PC-3 (cell line): ENCODE measurements at places on chromosomes 6 and 20. TPM values are rescaled to one million over a fixed set of nuclear protein-coding genes. Genes with fewer than 3 reads are reported as not detected.

DNA sequence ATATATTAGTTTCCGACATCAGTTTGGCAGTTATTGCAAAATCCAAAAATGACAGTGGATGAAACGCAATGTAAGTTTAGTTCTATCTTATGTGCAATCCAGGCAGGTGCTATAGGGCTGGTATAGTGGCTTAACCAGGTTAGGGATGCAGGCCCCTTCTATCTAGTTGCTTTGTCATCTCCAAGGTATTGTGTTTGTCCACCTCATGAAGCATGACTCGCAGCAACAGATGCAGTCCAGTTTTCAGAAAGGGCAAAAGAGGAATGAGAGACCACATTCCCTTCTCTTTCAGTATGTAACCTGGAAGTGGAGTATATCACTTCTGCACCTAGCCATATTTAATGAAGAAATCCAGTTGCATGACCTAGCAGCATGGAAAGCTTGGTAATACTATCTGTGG lies 59.7 kb downstream of the PKIB start:
- H3K27me3 ChIP-seq: no peaks in the 10 kb centered on the region
- H3K36me3 ChIP-seq: no peaks in the 10 kb centered on the region
- H3K27ac ChIP-seq: no peak overlapping the region

Gene OXT
- total RNA-seq: not detected in 2 replicates

Gene C6orf58
- total RNA-seq: not detected in 2 replicates

Gene MYCT1
- total RNA-seq: 0.55 TPM in 1 of 2 replicates, not detected in the other

- no peaks in the 10 kb centered on the region for H3K36me3 ChIP-seq
- H3K4me1 ChIP-seq: peaks cover 22% of the 10 kb centered on the region
- no peak overlapping the region for H3K4me3 ChIP-seq
- no peaks in the 10 kb centered on the region for H3K27me3 ChIP-seq
- 0 out of 2 replicates have a peak overlapping the region, but pooled peaks have one; percentile 14 for H3K27ac ChIP-seq
Observed at GRCh38 chr6:17349427-17349826, 44.0 kb upstream of the CAP2 start.

DNA sequence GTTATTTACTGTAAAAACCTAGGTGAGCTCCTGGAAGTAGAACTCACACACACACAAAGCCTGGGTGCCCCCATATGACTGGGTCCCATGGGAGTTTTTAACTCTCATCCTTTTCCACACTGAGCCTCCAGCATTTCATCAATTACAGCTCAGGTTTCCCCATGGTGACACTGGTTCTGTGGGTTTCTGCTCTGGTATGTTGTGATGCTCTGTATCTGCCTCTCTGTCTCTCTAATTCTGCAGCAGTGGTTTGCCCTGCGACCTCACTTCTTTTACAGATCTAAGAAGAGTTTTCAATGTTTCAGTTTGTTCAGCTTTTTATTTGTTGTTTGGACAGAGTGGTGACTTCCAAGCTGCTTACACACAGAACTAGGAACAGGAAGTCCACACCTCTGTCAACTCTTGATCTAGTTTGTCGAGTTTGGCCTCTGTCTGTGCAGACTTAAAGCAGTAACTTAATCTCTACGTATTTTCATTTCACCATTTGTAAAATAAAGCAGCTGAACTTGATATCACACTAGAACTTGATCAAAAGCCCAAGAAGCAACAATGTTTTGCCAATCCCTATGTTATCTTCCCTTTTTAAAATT lies 554.3 kb downstream of the EPHA7 start:
- no peak overlapping the region for H3K4me3 ChIP-seq
- no peaks in the 10 kb centered on the region for H3K36me3 ChIP-seq
- DNase-seq: peak; percentile 41
